ENCODE measurements at places on chromosomes 2 and 18.

DNA sequence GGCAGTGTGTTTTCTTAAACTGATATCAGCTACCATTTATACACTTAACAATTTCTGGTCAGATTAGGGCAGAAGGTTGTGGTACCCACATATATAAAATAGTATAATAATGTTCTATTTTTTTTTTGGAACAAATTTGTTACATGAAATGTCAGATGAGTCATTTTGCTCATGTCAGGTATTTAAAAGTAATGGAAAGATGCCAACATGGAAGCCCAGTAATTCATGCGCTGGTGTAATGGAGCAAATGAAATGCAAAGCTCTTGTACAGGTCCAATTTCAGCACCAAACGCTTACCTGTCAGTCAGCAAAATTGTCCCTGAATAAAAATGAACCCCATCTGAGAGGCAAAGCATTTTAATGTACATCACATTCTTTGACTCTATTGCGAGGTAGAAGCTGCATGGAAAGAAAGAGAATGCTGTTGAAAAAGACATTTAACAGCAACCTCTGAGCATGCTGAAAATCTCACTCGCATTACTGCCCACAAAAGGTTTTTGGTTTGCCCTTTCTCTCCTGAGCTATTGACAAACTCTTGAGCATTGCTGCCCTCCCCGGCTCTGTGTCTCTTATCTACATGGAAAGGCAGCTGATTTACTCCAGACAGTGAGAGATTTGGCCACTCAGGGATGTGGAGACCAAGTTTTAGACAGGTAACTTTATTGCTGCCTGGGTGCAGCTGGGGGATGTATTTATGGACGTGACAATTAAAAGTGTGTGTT is 217.5 kb downstream of the CAMKMT start:
- no peak for DNase-seq

DNA sequence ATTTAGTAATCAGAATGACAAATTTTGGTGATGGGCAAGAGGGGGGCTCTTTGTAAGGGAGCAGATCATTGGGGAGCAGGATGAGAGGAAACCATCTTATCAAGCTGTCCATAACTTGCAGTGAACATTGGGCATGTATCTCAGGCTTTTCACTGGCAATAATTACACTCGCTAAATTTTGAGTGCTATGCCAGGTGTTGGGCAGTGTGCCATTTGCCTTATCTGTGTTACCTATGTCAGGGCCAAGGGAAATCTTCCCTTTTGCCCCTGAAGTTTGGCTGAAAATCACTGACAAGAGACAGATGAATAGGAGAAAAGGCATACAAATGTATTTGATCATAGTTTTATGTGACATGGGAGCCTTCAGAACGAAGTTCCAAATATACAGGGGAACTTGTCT is 39.0 kb downstream of the NOSTRIN start:
- no peak for DNase-seq

DNA sequence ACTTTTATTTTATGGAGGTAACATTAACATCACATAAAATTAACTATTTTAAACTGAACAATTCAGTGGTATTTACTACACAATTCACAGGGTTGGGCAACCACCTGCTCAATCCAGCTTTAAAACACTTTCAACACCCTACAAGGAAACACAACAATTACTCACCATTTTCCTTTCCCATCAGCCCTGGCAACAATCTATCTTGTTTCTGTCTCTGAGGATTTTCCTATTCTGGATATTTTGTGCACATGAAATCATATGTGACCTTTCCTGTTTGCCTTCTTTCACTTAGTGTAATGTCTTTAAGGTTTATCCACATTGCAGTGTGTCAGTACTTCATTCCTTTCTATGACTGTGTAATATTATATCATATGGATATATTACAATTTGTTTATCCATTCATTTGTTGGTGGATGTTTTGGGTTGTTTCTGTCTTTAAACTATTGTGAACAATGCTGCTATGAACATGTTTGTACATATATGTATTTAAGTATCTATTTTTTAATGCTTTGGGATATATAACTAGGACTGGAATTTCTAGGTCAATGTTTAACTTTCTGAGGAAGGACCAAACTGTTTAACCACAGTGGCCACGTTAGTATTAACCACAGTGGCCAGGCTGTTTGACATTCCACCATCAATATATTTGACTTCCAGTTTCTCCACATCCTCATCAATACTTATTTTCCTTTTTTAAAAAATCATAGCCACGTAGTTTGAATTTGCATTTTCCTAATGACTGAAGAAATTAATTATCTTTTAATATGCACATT is 72.4 kb upstream of the KIF5C start:
- no peak for DNase-seq

- DNase-seq: no peak
Observed at GRCh38 chr2:52405980-52406379, 1361.6 kb upstream of the CHAC2 start.

GRCh38 chr2:176585791-176586190 is 316.5 kb downstream of the MTX2 start:
- DNase-seq: no peak

GRCh38 chr2:8049851-8050571 is 631.8 kb upstream of the ID2 start:
- DNase-seq: peak; percentile 39

GRCh38 chr2:157876066-157876785 is at the start of gene ACVR1:
Gene ACVR1 (minus strand): TSS chr2:157876330. CDS start chr2:157799493, 76,837 bp downstream.
- DNase-seq: peak; percentile 76

GRCh38 chr18:55582325-55582724 is 5.7 kb downstream of the TCF4 start:
- DNase-seq: no peak

GRCh38 chr2:105777031-105777482 is 32.3 kb downstream of the NCK2 start:
- DNase-seq: no peak

DNA sequence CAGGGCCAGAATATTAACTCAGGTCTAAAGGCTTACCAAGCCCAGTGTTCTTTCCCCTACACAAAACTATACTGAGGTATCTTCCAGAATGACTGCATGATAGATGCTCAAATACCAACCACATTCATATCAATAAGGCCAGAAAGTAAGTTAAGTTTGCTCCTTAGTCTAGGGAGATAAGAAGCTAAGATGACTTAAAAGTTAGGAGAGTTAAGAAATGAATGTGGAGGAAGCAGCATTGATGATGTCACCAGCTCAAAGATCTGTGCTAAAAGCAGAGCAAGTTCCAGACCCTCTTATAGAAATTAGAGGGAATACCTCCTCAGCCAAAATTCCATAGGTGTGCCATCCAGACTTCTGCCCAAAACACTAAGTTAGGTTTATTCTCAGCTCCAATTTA is 6.1 kb downstream of the PPP4R1 start:
- no peak for DNase-seq

- no peak for DNase-seq
Observed at GRCh38 chr2:12074126-12074844, 327.9 kb downstream of the LPIN1 start.

DNA sequence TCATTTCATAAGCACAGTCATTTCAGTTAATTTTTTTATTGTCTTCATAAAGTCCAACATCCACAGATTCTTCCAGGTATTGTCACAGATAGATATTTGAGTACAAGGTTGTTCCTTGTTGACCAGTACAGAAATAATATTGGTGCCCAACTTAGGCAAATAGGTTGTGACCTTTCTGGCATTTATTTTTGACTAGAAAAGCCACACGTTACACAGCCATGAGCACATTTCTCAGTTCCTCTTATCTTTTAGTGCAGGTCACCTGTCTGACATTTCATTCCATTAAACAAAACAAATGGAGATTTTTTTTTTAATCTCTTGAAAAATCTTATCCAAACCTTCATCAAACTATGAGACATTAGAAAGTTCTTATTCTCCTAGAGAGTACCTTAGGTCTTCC is 428.8 kb downstream of the ZNF521 start:
- no peak for DNase-seq

- no peak for DNase-seq
Observed at GRCh38 chr18:58619596-58619930, 9.3 kb downstream of the ALPK2 start.

- DNase-seq: no peak
Observed at GRCh38 chr2:239677453-239678185, 276.8 kb upstream of the HDAC4 start.

- DNase-seq: no peak
Observed at GRCh38 chr2:3214065-3214464, 163.6 kb downstream of the EIPR1 start.

DNA sequence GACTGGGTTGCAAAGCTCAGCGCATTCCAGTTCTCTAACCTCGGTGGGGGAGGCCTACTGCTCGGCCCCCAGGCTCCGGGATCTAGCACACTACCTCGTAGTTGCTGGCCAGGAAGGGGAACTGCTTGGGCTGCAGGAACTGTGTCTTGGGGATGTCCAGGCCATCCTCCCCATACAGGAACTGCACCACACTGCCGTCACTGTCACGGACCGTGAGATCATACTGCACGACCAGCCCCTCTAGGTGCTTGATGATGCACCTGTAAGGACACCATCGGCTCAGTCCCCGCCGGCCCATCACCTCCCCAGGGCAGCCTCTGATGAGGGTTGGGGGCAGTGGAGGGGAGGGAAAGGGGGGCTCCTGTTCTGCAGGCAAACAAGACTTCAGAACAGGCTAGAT is 61.6 kb downstream of the POLR1A start:
- DNase-seq: no peak

GRCh38 chr2:66000901-66001300 is 434.0 kb upstream of the MEIS1 start:
- DNase-seq: no peak

DNA sequence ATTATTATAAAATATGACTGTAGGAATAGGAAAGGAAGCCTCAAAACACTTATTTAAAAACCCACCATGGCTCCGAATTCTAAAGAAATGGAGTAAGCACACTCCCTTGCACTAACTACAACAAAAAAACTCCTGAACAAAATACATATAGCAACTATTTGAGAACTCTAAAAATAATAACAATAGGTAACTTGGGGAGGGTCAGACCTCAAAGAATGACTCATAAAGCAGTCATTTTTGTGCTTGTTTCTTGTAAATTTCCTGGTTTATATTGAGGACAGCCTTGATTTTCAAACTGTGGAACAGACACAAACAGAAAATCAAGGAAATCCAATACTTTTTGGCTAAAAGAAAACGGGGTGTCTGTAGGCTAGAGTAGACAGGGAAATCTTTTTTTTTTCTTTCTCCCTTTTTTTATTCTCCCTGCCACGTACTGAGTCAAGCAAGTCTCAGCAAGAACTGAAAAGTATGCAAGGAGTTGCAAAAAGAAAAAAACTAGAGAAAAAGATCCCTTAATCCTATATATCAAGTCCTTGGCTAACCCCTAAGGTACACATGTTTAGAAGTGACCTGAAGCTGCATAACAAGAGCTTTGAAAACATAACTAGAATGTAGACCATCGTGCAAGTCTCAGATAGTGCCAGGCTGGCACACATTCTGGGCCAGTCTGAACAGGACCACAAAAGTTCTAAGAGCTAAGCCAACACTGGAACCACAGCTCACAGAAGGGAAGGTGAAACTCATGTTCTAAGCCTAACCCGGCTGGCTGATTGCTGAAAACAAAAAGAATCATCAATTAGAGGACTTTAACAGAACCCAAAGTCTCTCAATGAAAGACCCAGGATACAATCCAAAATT is 403.1 kb upstream of the LYPD1 start:
- no peak for DNase-seq

GRCh38 chr2:170509452-170510193 is 205.5 kb upstream of the SP5 start:
- DNase-seq: no peak

DNA sequence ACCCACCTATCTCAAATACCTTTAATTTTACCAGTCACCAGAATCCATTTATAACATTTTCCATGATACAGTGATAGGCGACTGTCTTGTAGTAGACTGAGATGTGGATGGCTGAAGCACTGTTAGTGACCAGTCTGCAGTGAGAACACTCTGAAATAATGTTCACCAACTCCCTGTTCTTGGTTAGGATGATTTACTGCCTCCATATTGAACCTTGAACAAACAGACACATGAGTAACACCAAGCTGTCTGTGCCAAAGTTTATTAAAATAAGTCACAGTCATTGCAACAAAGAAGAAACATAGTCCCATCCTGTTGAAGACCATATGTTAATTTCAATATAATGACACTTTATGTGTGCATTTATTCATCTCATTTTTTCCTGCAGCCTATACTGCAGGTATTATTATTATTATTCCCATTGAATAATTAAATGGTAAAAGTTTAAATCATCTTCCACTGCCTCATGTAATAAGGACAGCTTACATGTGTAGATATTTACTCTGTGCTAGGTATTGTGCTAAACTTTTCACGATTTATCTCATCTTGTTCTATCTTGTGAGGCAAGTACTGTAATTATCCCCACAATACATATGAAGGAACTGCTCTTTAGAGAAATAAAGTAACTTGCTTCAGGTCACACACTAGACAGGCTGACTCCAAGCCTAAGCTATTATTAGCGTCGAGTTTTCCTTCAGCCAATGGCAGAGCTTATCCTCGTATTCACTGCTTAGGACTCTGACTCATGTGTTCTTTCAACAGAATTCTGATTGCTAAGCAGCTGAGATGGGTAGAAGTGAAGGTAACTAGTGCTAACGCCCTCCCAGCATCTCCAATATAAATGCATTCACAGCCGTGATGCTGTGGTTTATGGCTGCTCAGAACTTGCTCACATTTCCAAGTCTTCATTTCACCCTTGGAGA is 62.5 kb downstream of the ONECUT2 start:
- no peak for DNase-seq

DNA sequence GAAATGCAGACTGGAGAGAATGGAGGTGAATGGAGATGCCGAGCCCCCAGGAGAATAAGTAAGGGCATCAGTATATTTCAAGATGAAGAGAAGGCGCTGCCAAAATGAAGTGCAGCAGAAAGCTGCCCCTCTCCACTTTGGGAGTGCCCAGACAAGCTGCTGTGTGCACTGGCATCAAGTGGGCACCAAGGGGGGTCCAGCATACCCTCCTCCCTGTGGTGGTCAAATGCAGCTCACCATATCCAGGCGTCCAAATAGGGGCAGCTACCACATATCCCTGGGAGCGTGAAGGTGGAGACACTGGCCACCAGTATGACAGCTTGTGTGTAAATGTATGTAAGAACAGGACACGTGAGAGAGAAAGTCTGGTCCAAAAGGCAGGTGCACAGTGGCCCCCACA is 236.6 kb downstream of the KLHL29 start:
- DNase-seq: no peak

DNA sequence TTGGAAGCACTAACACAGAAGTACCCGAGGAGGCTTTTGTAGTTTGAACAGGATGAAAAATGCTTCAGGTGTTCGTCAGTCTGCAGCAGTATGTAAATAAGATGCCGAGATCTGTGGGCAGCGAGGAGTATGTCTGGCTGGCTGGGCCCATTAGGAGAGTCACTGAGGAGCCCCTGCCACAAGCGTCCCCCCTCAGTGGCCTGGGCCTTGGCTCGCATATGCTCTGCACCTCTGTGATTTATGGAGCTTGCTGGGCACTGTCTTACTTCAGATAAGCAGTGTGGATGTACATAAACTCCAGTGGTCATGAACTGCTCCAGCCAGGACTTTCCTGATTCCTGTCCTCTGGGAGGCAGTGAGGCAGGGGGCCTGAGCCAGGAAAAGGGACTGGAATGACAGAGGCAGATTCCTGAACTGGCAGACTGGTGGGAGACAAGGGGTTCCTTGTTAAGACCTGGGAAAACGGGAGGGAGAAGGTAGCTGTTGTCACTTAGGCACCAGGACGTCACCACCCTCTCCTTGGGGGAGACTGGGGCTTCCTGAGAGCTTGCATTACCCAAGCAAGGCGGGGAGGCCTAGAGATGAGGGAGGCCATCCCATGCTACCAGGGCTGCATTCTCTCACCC is 46.0 kb downstream of the CELF4 start:
- DNase-seq: no peak
